AG10803 (cell line): ENCODE measurements at places on chromosomes 3 and 15.

DNA sequence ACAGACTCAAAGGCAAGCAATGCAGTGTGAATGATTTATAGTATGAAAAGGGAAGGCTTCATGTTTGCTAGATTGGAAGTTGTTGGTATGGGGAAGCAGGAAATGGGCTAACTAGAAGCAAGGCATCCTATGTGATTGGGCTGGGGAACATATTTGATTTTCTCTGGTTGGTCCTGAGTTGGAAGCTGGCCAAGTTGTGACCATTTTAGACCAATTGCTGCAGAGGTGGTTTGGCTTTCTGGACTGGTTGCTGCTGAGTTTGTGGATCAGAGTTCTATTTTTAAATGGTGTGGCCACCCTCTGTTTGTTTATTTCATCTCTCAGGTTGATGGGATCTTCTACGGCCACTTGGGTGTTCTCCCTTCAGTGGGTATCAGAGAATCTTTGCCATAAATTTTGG, 39.7 kb downstream of the NUDT16 start:
- no peak for DNase-seq

GRCh38 chr3:98763076-98763475, at the start of gene ST3GAL6:
TSS of gene ST3GAL6 (plus strand) at chr3:98763340. CDS start at chr3:98768441, 5,101 bp downstream.
- DNase-seq = peak; percentile 24

- DNase-seq = no peak
Measured at GRCh38 chr3:123682781-123683504, 98.1 kb upstream of the HACD2 start.

GRCh38 chr15:34726406-34727100, 28.2 kb downstream of the GJD2 start:
- peak; percentile 88 for DNase-seq

GRCh38 chr3:79245284-79246138, 522.3 kb downstream of the ROBO1 start:
- no peak for DNase-seq

GRCh38 chr15:72176159-72176558, 21.4 kb downstream of the GRAMD2A start:
- no peak for DNase-seq

GRCh38 chr3:55180936-55181535, 253.2 kb upstream of the LRTM1 start:
- peak; percentile 65 for DNase-seq
